ENCODE measurements at places on chromosomes 4 and X.

- DNase-seq = no peak
These were observed 49.2 kb downstream of the FHIP1A start for GRCh38 chr4:151458148-151458547.

GRCh38 chrX:26083093-26083492 is 55.0 kb upstream of the MAGEB18 start:
- DNase-seq = no peak

DNA sequence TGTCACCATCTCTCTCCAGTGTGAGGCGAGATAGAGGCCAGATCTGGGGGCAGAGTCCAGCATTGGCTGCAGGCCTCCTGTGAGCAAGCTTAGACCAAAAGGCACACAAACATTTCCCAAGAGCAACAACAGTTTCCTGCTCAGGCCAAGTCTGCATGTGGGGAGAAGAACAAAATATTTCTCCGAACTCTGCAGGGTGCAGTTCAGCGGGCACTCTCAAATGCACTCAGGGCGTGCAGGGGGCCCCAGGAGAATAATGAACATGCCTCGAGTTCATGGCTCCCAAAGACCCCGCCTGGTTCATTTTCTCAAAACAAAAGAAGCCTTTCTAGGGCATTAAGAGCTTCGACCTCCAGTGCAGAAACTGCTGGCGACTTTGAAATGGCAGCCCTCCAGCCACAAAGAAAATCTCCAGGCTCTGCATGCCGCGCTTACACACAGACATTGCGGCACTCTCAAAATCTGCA is 57.8 kb upstream of the HELT start:
- DNase-seq = no peak

- no peak for DNase-seq
These were observed 426.8 kb upstream of the CNKSR2 start for GRCh38 chrX:20947411-20947912.

- peak; percentile 13 for DNase-seq
These were observed 6.4 kb downstream of the HSPA4L start for GRCh38 chr4:127788517-127788916.

DNA sequence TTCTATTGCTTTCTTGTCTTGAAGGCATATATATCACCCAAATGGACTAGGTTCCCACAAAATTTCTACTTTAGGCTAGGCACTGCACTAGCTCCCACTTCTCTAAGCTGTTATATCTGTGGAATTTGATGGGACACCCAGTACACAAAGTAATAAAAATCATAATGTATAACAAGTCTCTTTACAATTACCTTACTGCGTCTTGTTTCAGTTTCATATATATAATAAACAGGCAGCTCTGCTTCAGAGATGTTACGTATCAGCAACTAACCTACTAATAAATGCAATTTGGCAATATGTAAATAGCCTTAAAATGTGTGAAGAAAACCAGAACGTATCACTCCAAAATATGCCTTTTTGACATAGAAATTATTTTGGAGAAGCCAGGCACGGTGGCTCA is 42.0 kb upstream of the UGDH start:
- DNase-seq = no peak

- no peak for DNase-seq
These were observed 7.2 kb downstream of the PDHA1 start for GRCh38 chrX:19350941-19351384.

GRCh38 chrX:120672389-120672788 is 42.5 kb upstream of the C1GALT1C1 start:
- DNase-seq = no peak

GRCh38 chr4:84782517-84782916 is 184.0 kb downstream of the WDFY3 start:
- no peak for DNase-seq

GRCh38 chr4:3042226-3042625 is 32.1 kb downstream of the HTT-AS start:
- DNase-seq = no peak

DNA sequence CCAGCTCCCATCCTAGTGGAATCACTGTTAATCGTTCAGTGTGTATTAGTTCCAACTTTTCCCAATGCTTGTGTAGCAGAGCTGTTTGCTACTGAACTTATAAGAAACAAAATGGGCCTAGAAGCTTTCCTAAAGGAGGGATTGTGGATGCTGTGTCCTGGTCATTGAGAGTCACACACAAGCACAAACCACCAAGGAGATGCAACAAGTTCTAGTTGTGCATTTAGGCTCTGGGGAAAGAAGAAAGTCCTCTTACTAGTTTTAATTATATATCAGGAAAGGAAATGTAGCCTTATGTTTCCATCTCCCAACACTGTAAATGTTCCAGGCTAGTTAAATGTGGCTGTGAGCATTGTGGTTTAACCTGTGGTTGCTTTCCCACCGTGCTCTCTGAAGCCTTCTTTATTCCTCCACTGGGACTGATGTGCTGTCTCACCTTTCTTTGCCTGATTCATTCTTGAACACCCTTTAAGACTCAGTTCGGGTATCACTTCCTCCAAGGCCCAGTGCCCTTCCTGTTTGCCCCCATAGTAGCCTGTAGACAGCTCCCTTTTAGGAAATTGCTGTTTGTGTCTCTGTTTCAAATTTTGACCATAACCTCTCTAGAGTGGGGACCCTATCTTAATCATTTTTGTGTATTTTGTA is 34.3 kb downstream of the ATP10D start:
- no peak for DNase-seq

GRCh38 chrX:17410651-17411050 is 35.7 kb downstream of the NHS start:
- no peak for DNase-seq

- no peak for DNase-seq
These were observed 1100.6 kb downstream of the TECRL start for GRCh38 chr4:63308697-63309096.

GRCh38 chr4:5143940-5144339 is 92.7 kb downstream of the STK32B start:
- no peak for DNase-seq

DNA sequence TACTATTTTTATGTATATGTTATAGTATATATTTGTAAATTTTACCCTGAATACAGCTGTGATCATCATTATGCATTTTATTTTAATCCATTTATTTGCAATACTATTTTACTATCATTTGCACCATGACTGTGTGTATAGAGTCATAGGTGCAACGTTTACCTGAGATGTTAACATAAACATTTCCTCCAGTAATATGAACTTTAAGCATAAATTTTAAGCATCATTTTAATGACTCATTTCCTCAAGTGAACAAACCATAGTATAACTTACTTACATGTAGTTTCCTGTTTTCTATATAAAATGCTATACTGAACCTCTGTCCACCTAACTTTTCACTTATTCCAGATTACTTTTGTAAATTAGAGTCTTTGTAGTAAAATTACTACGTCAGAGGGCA is 92.8 kb downstream of the NFKB1 start:
- no peak for DNase-seq

DNA sequence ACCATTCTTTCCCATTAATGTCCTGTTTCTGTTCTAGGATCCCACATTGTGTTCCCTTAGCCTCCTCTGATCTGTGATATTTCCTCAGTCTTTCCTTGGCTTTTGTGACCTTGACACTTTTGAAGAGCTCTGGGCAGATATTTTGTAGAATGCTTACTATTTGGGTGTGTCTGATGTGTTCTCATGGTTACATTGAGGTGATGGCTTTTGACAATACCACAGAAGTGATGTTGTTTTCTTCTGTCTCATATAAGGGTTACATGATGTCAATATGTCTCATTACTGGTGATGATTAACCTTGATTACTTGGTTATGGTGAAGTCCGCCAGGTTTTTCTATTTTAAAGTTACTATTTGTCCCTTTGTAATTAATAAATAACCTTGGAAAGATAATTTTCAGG is 183.7 kb downstream of the SOWAHB start:
- no peak for DNase-seq

- DNase-seq = no peak
These were observed 20.5 kb upstream of the TRIM61 start for GRCh38 chr4:164997941-164998340.

DNA sequence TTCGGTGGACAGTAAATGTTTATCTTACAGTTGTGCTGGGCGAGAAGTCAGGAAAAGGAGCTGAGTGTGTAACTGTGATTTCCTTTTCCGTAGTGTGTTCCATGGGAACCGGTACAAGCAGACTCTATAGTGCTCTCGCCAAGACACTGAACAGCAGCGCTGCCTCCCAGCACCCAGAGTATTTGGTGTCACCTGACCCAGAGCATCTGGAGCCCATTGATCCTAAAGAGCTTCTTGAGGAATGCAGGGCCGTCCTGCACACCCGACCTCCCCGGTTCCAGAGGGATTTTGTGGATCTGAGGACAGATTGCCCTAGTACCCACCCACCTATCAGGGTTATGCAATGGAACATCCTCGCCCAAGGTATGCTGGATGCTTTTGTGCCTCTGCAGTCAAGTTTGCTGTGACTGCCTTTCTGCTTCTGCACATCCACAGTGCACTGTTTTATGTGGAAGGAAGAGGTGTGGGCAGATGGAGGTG is 27.4 kb downstream of the NOCT start:
- peak; percentile 52 for DNase-seq

DNA sequence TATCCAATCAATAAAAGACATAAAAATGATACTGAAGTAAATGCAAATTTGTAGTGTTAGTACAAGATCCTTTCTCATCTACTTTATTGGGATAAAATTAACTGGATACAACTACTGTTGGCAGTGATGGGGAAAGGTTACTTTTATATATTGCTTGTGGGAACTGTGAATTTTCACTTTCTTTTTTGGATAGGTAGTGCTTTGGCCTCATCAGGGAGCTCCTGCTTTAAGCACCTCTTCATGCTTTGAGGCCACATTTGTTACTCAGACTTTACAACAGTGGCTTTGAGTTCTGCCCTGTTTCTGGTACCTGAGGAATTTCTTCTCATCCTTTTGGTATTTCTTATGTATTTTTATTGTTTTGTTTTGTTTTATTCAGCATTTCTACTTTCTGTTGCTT is 316.8 kb upstream of the ZCCHC13 start:
- no peak for DNase-seq

DNA sequence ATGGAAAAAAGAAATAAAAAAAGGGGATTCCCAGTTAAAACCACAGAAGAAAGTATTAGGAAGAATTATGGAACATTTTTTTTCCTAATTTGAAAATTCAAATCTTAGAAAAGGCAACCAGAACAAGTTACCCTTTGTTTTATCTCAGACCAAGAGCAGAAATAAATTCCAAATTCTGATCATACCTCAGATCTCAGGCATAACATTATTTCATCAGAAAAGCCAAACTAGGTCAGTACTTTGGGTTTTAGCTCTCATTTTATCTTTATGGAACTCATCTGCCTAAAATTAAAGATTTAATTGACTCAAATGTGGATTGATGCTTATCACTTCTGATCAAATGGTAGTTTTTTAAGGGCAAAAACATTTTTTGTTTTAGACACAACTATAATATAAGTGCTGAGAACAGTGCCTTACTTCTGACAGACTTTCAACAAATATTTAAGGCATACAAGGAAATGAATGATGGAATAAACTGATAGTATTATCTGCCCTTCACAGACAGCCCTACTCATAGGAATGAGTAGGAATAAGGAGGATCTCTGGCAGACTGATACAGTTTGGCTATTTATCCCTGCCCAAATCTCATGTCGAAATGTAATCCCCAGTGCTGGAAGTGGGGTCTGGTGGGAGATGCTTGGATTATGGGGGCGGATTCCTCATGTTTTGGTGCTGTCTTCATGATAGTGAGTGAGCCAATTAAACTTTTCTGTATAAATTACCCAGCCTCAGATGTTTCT is 245.3 kb upstream of the PITX2 start:
- DNase-seq = no peak

DNA sequence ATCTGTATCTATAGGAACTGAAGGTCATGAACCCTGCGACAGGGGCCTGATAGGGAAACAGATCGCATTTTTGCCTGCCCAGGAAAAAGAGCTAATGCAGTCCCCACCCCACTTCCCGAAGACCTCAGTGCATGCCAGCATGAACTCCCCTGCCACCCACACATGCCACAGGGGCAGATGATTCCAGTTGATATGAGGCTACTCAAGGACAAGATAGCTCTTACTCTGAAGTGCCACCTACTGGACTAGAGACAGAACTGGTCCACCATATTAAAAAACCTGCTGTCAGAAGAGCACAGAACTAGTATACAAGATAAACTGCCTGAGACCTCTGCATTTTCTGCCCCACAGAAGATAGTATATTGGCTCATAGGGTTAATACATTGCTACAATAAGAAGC is 68.0 kb downstream of the YIPF7 start:
- no peak for DNase-seq

DNA sequence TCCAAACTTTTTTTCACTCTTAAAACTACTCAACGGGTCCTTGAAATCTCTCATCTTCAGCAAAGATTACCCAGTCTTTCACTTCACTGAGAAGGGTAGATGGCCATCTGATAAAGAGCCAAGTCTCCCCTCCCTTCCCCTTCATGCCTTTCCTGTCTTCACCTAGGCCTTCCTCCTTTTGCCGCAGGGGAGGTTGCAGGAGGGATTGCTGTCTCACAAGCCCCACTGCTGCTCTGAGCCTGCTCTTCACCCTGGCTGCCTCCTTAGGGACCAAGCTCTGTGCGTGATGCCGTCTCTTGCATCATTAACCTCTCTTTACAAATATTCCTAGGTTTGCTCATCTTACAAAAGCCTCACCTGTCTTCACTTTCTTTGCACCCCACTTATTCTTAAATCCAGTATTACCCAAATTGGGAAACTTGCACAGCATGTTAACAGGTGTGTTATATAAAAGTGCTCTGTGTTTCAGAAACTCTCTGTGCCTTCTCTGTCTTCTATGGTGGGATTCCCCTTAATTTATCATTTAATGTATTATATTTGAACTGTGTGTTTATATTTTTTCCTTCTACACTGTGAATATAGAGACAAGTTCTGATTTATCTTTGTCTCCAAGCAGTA is 3.8 kb downstream of the ZFX start:
- DNase-seq = no peak

DNA sequence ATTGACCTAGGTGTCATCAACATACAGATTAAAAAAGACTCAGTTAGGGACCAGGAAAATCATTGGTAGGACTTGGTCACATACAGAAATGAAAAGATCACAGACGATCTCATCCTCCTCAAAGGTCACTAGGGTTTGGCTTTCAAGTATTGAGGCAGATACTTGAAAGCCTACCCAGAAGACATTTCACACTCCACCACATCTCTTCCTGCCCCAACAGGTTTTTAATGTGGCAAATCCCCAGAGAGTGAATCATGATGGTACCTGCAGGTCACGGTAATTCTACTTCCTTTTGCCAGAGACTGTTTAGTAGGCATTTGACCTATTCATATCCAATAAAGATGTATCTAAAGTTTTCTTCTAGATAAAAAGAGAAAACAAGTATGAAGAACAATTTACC is 44.1 kb downstream of the INPP4B start:
- DNase-seq = no peak

DNA sequence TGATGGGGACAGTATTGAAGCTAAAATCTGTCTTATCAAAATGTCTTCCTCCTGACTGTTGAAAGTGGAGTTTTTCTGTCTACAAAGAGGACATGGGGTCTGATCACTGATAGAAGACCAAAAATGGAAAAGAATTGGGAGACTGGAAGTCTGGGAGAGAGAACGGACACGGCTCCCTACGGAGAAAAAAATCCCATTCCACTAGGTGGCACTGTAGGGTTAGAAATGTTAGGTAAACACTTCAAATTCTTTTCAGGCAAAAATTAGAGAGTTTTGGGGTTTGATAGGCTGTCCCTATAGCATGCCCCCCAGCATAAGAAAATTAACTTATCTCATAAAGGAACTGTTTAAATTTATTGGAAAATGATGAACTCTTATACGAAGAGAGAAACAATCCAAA is 200.5 kb downstream of the FAM133A start:
- DNase-seq = peak; percentile 27
